B cell (primary cell): ENCODE measurements at places on chromosomes 13 and 19.

DNA sequence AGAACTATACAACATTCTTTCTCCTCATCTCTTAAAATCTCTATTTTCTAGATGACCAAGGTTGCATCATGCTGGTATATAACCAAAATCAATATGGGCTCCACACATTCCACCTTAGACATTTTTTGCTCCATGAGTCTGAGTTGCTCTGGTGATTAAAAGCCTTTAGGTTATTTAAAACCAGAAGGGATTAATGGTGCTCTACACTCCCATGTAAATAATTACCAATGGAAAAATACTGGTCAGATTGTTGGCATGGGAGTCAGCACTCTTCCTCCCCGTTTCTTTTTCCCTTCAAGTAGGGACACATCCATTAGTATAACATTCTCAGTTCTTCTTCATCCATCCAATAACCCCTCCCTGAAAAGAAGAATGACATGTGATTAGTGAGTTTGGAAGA, 747.7 kb downstream of the PCDH17 start:
- H3K27ac ChIP-seq, result no peak overlapping the region
- no peaks in the 10 kb centered on the region for H3K36me3 ChIP-seq
- no peaks in the 10 kb centered on the region for H3K27me3 ChIP-seq
- H3K4me1 ChIP-seq, result no peaks in the 10 kb centered on the region

DNA sequence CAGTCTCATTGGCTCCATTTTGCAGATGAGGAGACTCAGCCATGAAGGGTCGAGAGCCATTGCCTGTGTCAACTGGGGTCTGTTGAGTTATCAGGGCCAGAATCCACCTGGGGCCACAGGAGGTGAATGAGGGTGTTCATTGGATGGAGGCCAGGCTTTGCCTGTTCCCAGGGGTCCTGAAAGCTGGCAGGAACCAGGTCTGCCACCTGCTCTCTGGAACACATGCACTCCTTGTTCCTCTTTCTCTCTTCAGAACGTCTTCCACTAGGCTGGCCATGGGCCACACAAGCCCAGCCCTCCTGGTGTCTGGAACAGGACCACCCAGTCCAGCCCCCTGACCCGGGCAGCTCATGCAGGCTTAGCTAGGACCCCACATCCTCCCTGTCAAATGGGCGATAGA, 21.1 kb downstream of the PPP1R37 start:
- H3K27ac ChIP-seq, result no peak overlapping the region
- peaks cover 59% of the 10 kb centered on the region for H3K4me1 ChIP-seq
- H3K4me3 ChIP-seq, result no peak overlapping the region

- H3K27ac ChIP-seq, result no peak overlapping the region
- no peaks in the 10 kb centered on the region for H3K27me3 ChIP-seq
- H3K4me1 ChIP-seq, result peaks cover 4% of the 10 kb centered on the region
- DNase-seq, result no peak
- H3K36me3 ChIP-seq, result no peaks in the 10 kb centered on the region
Observed at GRCh38 chr19:11882606-11883005, 5.0 kb upstream of the ZNF69 start.

GRCh38 chr13:114234266-114234644, 442 bp upstream of the CDC16 start:
- peaks cover 19% of the 10 kb centered on the region for H3K36me3 ChIP-seq
- peak overlapping the region; percentile 75 for H3K27ac ChIP-seq
- DNase-seq, result no peak
- peaks cover 9% of the 10 kb centered on the region for H3K4me1 ChIP-seq

DNA sequence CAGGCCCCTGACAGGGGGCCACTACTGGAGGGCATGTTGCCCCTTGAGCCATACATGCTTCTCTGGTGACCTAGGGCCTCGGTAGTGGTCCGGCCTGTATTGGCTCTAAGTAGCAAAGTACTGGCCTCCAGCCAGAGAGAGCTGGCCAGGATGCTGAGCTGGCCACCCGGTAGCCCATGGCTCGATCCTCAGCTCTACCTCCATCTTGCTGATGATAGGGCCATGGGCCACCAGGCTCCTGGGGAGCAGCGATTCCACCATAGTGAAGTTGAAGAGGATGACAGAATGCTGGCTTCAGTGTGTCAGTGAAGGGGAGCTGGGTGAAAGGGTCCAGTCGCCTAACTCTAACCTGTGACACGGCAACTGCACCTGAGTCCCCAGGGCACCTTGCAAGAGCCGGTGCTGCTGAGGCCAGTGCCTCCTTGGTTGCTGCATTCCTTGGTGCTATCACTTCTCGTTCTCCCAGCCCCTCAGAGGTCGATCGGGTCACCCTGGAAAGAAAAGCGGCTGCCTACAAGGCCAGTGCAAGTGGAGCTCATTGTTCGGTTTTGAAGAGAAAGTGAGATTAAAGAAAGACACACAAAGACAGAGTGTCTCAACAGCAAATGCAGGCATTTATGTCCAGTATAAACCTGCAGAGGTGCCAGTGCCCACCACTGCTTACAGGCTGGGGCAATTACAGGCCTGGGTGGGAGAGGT, 5.0 kb downstream of the FPR3 start:
- no peaks in the 10 kb centered on the region for H3K27me3 ChIP-seq
- DNase-seq, result no peak
- no peak overlapping the region for H3K4me3 ChIP-seq

DNA sequence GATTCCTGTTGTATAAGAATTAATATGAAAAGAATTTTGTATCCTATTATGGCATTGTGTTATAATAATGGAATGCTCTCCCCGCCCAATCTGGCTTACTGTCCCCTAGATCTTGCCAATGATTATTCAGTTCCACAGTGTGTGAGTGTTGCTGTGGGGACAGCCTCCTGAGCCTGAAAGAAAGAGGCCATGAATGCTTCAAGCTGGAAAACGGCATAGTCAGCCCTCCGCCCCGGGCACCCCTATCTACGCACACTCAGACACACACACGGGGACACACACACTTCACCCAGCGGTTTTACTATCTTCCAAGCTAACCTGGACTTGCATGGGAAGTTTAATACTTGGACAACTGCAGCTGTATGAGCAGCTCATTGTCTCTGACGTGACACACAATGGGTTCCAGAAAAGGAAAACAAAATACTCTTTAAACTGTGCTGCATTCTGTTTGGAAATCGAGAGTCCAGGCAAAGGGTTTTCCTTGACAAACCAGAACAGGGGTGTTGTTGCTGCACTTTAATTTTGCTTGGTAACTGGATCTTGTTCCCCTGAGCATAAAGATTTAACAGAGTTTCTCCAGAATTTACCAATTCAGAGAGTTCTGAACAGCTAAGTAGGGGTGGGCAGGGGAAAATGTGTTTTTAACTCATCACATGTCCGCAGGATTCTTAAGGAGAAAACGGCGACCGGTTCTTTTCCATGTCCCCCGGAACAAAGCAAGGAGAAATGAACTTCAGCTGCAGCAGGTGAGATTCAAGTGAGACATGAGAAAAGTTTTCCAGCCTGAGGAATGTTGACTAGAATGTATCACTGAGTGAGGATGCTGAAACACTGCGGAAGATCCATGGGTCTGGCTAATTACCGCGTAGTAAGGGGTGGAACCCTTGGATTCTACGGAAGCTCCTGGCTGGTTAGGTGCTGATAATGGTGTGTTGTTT, 472.9 kb downstream of the FOXO1 start:
- DNase-seq, result no peak
- H3K4me3 ChIP-seq, result no peak overlapping the region
- no peak overlapping the region for H3K27ac ChIP-seq
- H3K27me3 ChIP-seq, result no peaks in the 10 kb centered on the region
